ENCODE measurements at places on chromosomes 1 and 21.

- peak; percentile 24 for DNase-seq
Measured at GRCh38 chr1:53413175-53414001, 45.8 kb upstream of the DMRTB1 start.

DNA sequence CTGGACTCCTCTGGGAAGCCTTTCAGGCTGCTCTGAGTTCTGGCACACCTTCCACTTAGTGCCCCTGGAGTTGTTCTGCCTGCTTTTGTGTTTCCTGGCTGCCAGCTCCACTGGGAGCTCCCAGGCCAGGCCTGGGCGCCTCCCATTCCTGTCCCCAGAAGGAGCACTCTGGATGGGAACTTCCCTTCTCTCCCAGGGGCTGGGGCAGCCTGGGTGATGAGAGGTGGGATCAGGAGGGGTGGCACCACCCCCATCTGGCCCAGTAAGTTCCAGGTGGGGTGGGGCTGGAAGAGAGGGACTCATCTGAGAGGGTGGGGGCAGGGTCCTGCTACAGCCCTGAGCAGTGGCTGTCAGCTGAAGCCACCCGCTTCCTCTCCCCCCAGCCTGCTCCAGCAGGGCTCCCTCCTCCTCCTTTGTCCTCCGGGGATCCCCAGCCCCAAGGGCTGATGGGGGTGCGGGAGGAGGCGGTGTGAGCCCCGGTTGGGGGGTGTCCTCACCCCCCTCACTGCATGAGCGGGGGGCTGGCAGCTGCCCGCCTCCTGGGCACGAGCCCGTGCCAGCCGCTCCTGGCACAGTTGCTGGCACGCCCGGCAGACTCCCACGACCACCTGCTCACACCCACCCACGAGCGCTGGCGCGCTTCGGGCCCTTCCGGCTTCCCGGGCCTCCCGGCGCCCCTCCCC is 4.7 kb downstream of the FOXO6 start:
- DNase-seq, result no peak

DNA sequence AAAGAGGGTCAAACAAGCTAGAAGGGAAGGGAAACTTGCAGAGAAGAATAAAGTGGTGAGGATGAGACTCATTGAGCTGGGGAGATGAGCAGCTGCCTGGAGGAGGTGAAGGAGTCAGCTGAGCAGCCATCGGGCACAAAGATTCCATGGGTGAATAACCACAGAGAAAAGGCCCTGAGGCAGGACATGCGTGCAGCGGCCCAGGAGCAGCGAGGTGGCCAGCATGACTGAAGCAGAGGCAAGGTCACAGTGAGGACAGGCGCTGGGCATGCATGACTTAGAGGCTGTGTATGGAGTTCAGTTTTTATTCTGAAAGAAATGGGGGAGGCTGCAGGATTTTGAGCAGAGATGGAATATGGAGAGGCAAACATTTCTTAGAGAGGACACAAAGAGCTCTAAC is 24.9 kb downstream of the OLFML2B start:
- no peak for DNase-seq

DNA sequence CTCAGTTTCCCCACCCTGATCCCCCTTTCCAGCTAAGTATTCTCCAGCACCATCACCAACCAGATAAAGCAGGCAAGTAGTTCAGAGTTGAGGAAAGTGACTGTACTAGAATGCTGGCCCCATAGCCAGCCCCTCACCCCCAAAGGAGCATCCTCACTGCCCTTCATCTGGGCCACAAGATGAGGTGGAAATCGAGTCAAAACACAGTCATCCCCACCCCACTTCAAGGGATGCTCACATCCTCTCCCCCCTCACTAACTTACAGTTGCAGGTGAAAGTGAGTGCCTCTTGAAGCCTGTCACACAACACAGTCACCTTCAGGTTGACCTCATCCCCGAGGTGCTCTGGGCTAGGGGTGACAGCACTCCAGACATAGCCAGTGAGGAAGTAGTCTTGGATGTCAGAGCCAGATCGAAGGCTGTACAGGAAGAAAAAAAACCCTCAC is 30.4 kb downstream of the PIK3C2B start:
- no peak for DNase-seq

- no peak for DNase-seq
Measured at GRCh38 chr1:87330057-87330884, 1.6 kb downstream of the LMO4 start.

DNA sequence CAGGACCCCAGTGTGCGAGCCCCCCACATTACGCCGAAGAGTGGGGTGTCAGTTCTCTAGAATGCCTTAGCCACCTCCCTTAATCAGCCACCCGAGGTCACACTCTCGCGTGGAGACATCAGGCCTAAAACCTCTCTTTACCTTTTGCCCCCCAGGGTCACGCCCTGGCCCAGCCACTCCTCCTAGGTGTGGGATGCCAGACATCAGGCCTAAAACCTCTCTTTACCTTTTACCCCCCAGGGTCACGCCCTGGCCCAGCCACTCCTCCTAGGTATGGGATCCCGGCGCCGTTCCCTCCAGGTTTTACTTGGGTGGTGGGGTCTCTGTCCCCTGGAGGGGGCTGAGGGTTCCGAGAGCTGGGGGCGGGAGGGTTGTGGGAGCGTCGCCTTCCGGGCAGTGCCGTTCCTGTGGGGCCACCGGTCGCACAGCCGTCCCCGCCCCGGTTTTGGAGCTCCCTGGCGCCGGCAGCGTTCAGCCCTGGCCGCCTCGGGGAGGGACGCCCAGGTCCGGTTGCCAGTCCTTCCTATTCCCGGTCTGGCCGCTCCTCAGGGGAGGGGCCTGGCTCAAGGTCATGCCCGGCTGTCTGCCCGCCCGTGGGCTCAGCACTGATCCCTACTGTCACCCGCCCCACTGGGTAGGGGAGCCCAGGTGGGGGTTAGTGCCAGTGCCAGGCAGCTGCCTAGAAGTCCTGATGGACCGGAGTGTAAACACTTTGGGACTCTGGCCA is 882 bp downstream of the VPS13D start:
- DNase-seq, result no peak

GRCh38 chr1:98264727-98265126 is 343.9 kb upstream of the DPYD start:
- no peak for DNase-seq

DNA sequence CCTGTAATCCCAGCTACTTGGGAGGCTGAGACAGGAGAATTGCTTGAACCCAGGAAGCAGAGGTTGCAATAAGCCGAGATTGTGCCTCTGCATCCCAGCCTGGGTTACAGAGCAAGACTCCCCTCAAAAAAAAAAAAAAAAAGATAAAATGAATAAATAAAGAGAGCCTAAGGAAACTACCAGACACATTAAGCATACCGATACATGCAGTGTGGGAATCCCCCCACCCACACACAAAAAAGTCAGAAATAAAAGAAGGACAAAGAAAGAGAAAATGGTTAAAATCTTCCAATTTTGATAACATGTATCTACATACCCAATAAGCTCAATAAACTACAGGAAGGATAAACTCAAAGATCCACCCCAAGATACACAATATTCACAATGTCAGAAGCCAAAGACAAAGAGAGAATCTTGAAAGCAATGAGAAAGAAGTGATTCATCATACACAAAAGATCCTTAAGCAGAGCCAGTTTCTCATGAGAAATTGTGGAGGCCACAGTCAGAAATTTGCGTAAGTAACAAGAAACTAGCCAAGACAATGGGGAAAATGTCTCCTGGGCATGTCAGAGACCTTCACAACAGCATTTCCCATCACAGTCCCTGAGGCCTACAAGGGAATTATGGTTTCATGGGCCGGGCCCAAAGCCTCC is 1197.0 kb downstream of the AMY1C start:
- DNase-seq, result no peak

DNA sequence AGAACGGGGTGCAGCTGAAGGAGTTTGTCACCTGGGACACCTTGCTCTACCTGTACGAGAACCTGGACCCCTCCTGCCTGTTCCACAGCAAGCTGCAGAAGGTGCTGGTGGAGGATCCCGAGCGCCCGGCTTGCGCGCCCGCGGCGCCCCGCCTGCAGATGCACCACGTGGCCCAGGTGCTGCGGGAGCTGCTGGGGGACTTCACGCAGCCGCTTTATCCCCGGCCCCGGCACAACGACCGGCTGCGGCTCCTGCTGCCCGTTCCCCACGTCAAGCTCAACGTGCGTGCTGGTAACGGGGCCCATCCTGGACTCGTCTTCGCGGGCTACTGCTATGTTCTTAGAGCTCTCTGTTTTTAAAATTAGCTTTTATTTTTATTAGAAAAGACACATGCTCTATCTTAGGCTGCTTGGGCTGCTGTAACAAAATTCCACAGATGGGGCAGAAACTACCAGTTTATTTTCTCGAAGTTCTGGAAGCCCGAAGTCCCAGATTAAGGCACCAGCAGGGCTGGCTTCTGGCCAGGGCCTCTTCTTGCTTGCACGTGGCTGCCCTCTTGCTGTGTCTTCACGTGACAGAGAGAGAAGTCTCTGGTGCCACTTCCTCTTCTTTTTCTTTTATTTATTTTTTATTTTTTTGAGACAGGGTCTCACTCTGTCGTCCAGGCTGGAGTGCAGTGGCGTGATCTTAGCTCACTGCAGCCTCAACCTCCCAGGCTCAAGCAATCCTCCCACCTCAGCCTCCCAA is 38.1 kb downstream of the TRPM2 start:
- no peak for DNase-seq

DNA sequence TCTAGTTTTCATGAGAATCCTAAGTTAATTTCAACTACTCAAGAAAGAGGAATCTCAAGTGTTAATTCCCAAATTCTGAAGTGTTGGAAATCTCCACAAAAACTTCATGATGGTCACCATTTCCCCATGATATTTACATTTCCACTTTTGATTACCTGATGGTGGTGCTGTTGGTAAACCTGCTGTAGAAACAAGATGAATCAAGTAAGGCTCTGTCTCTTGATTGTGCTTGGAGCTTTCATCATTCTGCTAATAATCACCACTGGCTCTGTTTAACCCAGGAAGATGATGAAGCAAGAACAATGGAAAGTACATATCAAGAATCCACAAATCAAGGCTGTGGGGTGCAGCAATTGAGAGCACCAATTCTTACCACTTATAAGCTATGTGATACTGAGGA is 77.8 kb downstream of the C4BPA start:
- no peak for DNase-seq

DNA sequence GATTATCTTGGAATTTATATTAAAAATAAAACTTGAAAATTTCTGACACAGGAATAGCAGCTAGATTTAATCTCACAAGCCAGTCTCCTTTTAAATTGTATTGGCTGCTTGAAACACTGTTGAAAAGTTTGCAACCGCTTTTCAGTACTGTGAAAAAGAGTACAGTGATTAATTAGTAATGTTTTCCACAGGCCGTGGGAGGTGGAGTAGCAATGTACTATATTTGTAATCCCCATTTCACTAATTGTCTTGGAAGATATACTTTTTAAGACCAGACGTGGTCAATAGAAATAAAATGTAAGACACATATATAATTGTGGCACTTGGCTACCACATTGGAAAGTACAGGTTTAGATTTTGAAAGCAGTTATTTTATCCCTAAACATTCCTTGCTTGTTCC is 40.8 kb upstream of the MYOCOS start:
- no peak for DNase-seq

- no peak for DNase-seq
Measured at GRCh38 chr1:246295340-246295739, 211.7 kb downstream of the SMYD3 start.

DNA sequence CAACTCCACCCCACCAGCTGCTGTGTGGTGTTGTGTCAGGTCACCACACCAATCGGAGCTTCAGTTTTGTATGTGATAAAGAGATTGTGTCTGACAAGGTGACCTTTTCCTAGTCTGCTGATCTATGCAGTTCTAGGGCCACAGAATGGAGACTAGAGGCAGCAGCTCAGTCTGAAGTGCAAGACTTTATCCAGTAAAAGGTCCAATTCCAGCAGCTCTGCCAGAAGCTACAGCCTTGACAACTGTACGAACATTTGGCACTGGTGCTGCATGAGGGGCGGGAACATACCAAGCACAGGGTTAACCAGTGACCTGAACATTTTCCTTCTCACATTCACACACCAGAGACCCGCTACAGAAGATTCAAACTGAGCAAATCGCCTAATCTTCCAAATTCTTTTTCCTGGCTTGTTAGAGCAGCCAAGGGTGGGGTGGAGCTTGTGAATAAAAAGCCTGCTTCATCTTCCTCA is 9.3 kb downstream of the FMO1 start:
- DNase-seq, result no peak

DNA sequence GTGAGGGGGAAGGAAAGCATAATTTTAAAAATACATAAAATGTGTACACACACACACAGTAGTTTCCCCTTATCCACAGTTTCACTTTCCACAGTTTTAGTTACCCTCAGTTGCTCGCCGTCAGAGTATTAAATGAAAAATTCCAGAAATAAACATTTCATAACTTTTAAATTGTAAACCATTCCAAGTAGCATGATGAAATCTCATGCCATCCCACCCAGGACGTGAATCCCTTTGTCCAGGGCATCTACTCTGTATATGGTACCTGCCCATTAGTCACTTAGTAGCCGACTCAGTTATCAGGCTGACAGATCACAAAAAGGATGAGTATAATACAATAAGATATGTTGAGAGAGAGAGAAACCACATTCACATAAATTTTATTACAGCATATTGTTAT is 36.2 kb downstream of the EPS15 start:
- DNase-seq, result no peak

- no peak for DNase-seq
Measured at GRCh38 chr1:241767737-241768136, 80.3 kb upstream of the EXO1 start.

DNA sequence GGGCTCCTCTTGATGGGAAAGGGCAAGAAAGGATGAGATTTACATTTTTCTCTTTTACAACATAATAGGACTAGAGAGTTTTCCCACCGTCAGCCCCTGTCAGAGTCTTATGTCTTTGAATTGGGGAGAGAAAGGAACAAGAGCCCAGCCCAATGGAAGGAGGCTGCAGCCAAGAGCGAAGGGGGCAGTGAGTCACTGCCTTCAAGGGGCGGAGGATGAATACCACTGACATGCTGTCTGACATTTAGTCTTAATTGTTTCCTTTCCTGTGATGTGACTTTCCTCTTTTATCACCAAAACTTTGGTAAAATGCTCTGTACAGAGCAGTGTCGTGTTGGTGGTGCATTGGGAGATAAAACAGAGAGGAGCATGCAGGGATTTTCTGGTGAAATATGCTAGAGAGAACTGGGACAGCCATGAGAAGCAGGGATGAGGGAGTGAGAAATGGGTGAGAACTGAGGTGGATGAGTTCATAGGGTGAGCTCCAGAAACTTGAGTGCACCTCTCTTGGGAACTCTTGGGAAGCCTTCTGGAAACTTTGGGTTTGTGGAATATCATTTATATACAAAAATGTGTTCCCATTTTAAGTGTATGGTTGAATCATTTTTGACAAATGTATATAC is 179.9 kb upstream of the FGGY start:
- no peak for DNase-seq
